ENCODE measurements at places on chromosomes 4 and X. TPM values are rescaled to one million over a fixed set of nuclear protein-coding genes. Genes with fewer than 3 reads are reported as not detected.

Gene SYTL5
- total RNA-seq, result 0.26 TPM

Gene TRO
- 0.65 TPM for total RNA-seq

Gene SCOC
- 25.4 TPM for total RNA-seq

Gene MTMR8
- 0.50 TPM for total RNA-seq

Gene GABRA4
- not detected for total RNA-seq

Gene CT45A10
- 0.35 TPM for total RNA-seq

Gene NAP1L2
- total RNA-seq, result 0.94 TPM

Gene DOK7
- 0.39 TPM for total RNA-seq

Gene TLR10
- total RNA-seq, result not detected

Gene C1QTNF7
- not detected for total RNA-seq

Gene AMBN
- not detected for total RNA-seq

Gene ADGRG4
- not detected for total RNA-seq

Gene CEP44
- 5.5 TPM for total RNA-seq

Gene NPY1R
- 0.14 TPM for total RNA-seq

Gene MYOZ2
- not detected for total RNA-seq

Gene OTUD6A
- not detected for total RNA-seq

Gene BCAP31
- total RNA-seq, result 372 TPM

Gene KLB
- total RNA-seq, result 0.14 TPM

Gene DCAF16
- 6.1 TPM for total RNA-seq

Gene MEPE
- not detected for total RNA-seq

Gene ART3
- not detected for total RNA-seq

Gene SSR4
- 445 TPM for total RNA-seq

Gene PARM1
- 0.51 TPM for total RNA-seq

Gene CXCL9
- total RNA-seq, result not detected

Gene SHOX
- total RNA-seq, result 0.02 TPM

Gene CPE
- 2.3 TPM for total RNA-seq

Gene PAK3
- not detected for total RNA-seq

Gene VCX3B
- not detected for total RNA-seq

Gene NALF2
- total RNA-seq, result 6.1 TPM

Gene THAP6
- total RNA-seq, result 4.2 TPM

Gene RIPPLY1
- total RNA-seq, result 0.11 TPM

Gene MSX1
- total RNA-seq, result 10.1 TPM

Gene MAGEA12
- total RNA-seq, result 0.29 TPM

Gene IL2
- total RNA-seq, result not detected

Gene FAM50A
- total RNA-seq, result 109 TPM

Gene LAMTOR3
- total RNA-seq, result 27.4 TPM

Gene FRG2
- not detected for total RNA-seq

Gene SSX3
- total RNA-seq, result not detected

Gene JADE3
- 14.6 TPM for total RNA-seq

Gene TASL
- not detected for total RNA-seq

Gene VCX3A
- not detected for total RNA-seq

Gene CFAP99
- total RNA-seq, result 0.16 TPM

Gene ATOH1
- not detected for total RNA-seq

Gene CTAG1A
- total RNA-seq, result not detected

Gene KLF8
- not detected for total RNA-seq

Gene PPARGC1A
- total RNA-seq, result 0.02 TPM

Gene UCP1
- total RNA-seq, result 0.14 TPM

Gene FRMD7
- not detected for total RNA-seq

Gene SLC10A6
- not detected for total RNA-seq

Gene SORBS2
- total RNA-seq, result 0.63 TPM

Gene TMSB15A
- 0.81 TPM for total RNA-seq

Gene ADH1C
- not detected for total RNA-seq

Gene STBD1
- total RNA-seq, result 12.5 TPM
